ENCODE measurements at places on chromosomes 6 and 20. TPM values are rescaled to one million over a fixed set of nuclear protein-coding genes. Genes with fewer than 3 reads are reported as not detected.

The FAM83C gene
- not detected for total RNA-seq

The HLA-DRB5 gene
- not detected for total RNA-seq

The L3MBTL3 gene
- total RNA-seq = 14.6 TPM

The BCAS1 gene
- total RNA-seq = not detected

The NKX2-2 gene
- total RNA-seq = not detected

The ANGPT4 gene
- total RNA-seq = not detected

The SHLD1 gene
- total RNA-seq = 1.3 TPM

The CRIP3 gene
- total RNA-seq = not detected

The HTR1E gene
- not detected for total RNA-seq

The GPSM3 gene
- total RNA-seq = 1.4 TPM

The TNF gene
- not detected for total RNA-seq

The FRK gene
- total RNA-seq = 0.47 TPM

The ARFGAP1 gene
- 52.7 TPM for total RNA-seq

The SNAI1 gene
- total RNA-seq = 2.9 TPM

The DYNLT1 gene
- 127 TPM for total RNA-seq

The ZSCAN9 gene
- 4.2 TPM for total RNA-seq

The CCDC170 gene
- total RNA-seq = 0.23 TPM

The SUMO4 gene
- 0.70 TPM for total RNA-seq

The ETV7 gene
- total RNA-seq = 0.75 TPM

The SLC32A1 gene
- not detected for total RNA-seq

The OR12D3 gene
- total RNA-seq = not detected

The EYA2 gene
- 0.70 TPM for total RNA-seq

The GSTA1 gene
- total RNA-seq = not detected

The CCDC28A gene
- 13.2 TPM for total RNA-seq

The SIRPD gene
- not detected for total RNA-seq

The RBL1 gene
- total RNA-seq = 2.8 TPM

The SLC22A2 gene
- not detected for total RNA-seq

The SLC17A4 gene
- total RNA-seq = not detected

The RAET1G gene
- total RNA-seq = 3.3 TPM

The LAMA5 gene
- total RNA-seq = 63.7 TPM

The ABHD16B gene
- not detected for total RNA-seq

The MUCL3 gene
- not detected for total RNA-seq

The PRSS16 gene
- total RNA-seq = not detected

The BCAS4 gene
- total RNA-seq = 22.5 TPM

The ZNF391 gene
- 0.45 TPM for total RNA-seq

The CALHM5 gene
- total RNA-seq = 10.1 TPM

The PTCRA gene
- not detected for total RNA-seq

The SLC24A3 gene
- 0.15 TPM for total RNA-seq

The SLC22A16 gene
- not detected for total RNA-seq

The SYNE1 gene
- total RNA-seq = 105 TPM

The KIF13A gene
- total RNA-seq = 42.8 TPM

The TTBK1 gene
- total RNA-seq = not detected
